DMS 273 treated with DMSO at 0.1 percent for 48 hours (cell line): ENCODE measurements at places on chromosomes 2 and 18.

DNA sequence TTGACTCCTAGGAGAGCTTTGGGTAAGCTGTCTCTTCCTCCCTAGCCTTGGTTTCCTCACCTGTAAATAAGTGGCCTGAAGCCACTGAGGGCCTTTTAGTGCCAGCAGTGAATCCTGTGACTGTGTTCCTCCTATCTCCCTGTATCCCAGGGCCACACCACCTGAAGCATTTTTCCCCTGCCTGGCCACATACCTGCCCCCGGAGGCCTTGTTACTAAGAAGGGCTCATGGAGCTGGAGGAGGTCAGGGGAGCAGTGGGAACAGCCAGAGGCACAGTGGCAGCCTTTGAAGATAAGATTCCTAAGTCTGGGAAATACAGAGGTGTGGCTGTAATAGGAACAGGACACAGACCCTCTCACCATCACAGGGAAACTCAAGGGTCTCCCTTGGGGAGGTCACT lies 162.4 kb downstream of the SMAD7 start:
- DNase-seq = no peak

DNA sequence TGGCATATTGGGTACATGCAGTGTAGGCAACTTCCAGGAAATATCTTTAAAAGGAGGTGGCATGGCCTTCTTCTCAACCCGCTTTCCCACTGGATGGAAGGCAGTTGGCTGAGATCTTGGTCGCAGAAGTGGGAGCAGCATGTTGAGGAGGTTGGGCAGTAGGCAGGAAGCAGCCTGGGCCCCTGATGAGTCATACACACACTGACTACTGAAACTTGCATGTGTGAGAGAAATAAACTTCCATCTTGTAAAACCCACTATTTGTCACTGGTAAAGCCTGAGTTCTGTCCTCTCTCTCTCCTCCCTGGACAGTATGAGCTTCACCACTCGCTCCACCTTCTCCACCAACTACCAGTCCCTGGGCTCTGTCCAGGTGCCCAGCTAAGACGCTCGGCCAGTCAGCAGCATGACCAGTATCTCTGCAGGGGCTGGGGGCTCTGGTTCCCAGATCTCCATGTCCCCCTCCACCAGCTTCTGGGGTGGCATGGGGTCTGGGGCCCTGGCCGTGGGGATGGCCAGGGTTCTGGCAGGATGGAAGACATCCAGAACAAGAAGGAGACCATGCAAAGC lies 233.8 kb upstream of the SPRED2 start:
- DNase-seq = no peak

DNA sequence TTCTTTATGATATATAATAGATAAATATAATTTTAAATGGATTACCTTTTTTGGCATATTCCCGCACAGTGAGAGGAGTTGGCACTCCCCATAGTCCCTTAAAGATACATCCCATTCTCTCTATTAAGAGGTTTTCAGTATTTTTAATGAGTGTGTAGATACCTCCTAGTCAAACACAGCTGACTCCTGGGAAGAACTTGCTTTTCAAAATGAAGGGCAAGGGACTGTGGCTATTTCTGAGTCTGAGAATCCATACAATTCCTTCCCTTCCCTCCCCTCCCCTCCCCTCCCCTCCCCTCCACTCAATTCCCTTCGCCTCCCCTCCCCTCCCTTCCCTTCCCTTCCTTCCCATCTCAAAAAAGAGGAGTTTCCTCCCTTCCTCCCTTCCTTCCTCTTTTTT lies 93.5 kb downstream of the PRPF40A start:
- DNase-seq = no peak

DNA sequence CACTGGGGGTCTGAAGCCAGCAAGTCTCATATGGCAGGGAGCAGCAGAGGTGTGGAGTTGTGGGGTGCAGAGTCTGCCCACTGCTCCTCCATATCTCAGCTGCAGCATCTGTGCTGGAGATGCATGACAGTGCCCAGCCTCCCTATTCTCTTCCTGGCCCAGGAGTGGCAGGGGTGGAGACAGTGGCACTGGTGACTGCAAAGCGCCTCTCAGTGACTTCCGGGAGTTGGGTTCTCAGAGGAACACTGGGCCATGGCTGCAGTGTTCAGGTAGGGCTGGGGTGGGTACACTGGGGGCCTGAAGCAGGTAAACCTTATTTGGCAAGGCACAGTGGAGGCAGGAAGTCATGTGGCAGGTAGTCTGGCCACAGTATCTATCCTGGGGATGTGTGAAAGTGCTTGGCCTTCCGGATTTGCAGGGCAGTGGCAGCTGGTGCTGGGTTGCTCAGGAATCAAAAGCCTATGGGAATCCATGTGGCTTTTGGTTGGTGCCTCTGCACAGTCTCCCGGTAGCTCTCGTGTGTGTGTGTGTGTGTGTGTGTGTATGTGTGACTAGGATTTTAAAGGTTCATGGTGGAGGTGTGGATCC lies 60.3 kb upstream of the THUMPD2 start:
- no peak for DNase-seq

DNA sequence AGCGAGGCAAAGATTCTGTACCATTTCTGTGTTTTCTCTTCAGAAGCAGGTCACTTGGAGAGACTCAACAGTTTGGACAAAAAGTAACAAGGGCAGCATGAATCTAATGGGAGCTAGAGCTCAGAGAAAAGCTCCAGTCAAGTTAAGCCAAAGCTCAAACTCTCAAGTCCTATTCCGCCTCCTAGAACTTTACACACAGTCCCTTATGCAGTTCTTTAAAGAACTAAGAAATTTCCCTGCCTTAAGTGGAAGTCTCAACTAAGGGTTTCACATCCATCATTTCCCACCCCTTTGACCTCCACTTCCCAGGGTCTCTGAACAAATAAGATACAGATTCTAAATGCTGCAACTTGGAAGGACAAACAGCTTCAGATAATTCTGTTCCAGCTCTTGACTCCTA lies 121.3 kb upstream of the RNU4ATAC start:
- DNase-seq = no peak

- DNase-seq = no peak
These were observed 22.6 kb upstream of the RNF125 start for GRCh38 chr18:31996007-31996406.

- no peak for DNase-seq
These were observed 71.9 kb downstream of the STK39 start for GRCh38 chr2:168175469-168175868.

- no peak for DNase-seq
These were observed 958.7 kb downstream of the BCL11A start for GRCh38 chr2:59594671-59595222.
